Activated CD8-positive, alpha-beta T cell treated with anti-CD3 and anti-CD28 coated beads, Interleukin-2, amount 10 ng/mL, durations not matched to agents 7 days and 5 days (primary cell): ENCODE measurements at places on chromosomes 12 and 14.

DNA sequence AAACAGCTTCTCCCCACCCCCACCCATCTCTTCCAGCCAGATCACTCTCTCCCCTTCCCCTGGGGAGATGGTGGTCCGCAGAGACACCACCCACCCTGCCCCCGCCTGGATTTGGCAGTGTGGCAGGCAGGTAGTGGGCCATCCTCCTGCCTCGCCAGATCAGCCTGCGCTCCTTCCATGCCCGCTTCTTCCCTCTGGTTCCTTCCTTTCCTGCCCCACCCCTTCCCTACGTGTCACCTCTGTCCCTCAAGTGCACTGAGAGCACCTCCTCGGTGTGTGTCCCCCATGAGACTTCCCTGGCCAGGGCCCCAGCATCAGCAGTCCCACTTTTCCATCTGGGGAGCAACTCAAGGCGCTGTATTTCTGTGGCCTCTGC is 632 bp downstream of the NYNRIN start:
- DNase-seq: no peak

- DNase-seq: no peak
Observed at GRCh38 chr12:88658009-88658408, 77.7 kb upstream of the KITLG start.

GRCh38 chr12:58633479-58633878 is 286.8 kb downstream of the LRIG3 start:
- no peak for DNase-seq

- DNase-seq: no peak
Observed at GRCh38 chr12:57496822-57497221, 9.0 kb downstream of the MARS1 start.

DNA sequence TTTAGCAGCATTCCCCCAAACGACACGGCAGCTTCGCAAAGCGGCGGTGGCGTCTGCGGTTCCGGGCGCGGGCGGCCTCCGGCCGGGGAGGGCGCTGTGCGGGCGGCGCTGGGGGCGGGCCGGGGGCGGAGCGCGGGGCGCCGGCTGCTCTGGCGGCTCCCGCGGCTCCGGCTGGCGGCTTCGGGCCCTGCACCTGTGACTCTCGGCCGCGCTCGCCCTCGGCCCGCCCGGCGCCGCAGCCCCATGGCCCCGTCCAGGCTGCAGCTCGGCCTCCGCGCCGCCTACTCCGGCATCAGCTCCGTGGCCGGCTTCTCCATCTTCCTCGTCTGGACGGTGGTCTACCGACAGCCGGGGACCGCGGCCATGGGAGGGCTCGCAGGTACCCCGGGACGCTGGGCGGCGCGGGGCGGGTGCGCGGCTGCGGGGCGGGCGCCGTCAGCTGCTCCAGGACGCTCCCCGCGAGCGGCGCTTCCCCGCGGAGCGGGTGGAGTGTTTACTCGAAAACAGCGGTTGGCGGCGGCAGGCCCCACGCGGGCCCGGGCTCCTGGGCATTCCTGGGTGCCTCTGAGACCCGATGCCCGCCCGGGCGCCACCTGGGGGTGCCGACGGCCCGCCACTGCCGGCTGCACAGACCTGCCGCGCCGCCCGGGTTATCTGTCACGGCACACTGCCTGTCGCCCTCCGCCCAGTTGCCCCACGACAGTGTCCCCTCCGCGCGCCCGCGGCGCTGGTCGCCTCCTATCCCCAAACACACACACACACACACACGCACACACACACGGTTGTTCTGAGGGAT is at the start of gene SLC48A1:
TSS of gene SLC48A1 (plus strand) at position 177 of the 796 bp plus-strand sequence. CDS start at position 244, 67 bp downstream.
- DNase-seq: peak; percentile 73
